Activated naive CD4-positive, alpha-beta T cell treated with anti-CD3 and anti-CD28 coated beads, Interleukin-2, amount 10 ng/mL, durations not matched to agents 5 hours and 36 hours (primary cell): ENCODE measurements at places on chromosomes 7 and 10. TPM values are rescaled to one million over a fixed set of nuclear protein-coding genes. Genes with fewer than 3 reads are reported as not detected.

FAM131B gene
- total RNA-seq, result 0.48 TPM

TMEM184A gene
- not detected for total RNA-seq

AQP1 gene
- total RNA-seq, result 0.14 TPM

TWIST1 gene
- total RNA-seq, result 0.14 TPM

C10orf62 gene
- not detected for total RNA-seq

TMEM229A gene
- not detected for total RNA-seq

OR2A42 gene
- 0.10 TPM for total RNA-seq

OR2A1 gene
- total RNA-seq, result 0.13 TPM

GRM3 gene
- not detected for total RNA-seq

C7orf33 gene
- total RNA-seq, result not detected

SRI gene
- 82.0 TPM for total RNA-seq

OLAH gene
- 9.0 TPM for total RNA-seq

GPR15LG gene
- not detected for total RNA-seq

CDK1 gene
- 90.5 TPM for total RNA-seq

GIMAP4 gene
- 368 TPM for total RNA-seq

ADRB1 gene
- not detected for total RNA-seq

SFMBT2 gene
- total RNA-seq, result 32.1 TPM

PHKG1 gene
- 1.7 TPM for total RNA-seq

CYP2W1 gene
- not detected for total RNA-seq

UMAD1 gene
- total RNA-seq, result 14.0 TPM
